ENCODE measurements at places on chromosomes 6 and 20.

- DNase-seq = peak; percentile 69
These were observed 36.4 kb upstream of the SLC17A4 start for GRCh38 chr6:25717866-25718740.

GRCh38 chr6:150596439-150596838 lies 3.2 kb upstream of the PLEKHG1 start:
- no peak for DNase-seq

DNA sequence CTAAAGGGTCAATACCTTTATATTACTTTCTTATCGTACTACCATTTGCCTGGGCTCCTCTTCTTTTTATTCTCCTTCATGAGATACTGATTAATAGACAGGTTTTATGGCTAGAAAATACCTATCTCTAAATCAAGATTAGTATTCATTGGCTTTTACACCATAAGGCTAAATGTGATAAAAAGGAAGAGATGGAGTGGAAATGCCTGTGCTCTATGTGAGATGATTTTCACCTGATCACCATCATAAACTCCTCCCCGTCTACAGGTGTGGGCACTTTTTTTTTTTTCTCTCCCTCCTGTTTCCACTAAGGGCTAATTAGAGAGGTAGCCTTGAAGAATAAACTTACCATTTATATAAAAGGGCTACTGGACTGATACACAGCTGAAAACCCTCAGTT lies at the start of gene GLYATL3:
Gene GLYATL3 (plus strand): TSS at position 301 of the 400 bp plus-strand sequence. CDS start 12,068 bp downstream, outside the sequence.
- no peak for DNase-seq

GRCh38 chr6:136092897-136093296 lies 157.2 kb downstream of the MTFR2 start:
- DNase-seq = no peak

DNA sequence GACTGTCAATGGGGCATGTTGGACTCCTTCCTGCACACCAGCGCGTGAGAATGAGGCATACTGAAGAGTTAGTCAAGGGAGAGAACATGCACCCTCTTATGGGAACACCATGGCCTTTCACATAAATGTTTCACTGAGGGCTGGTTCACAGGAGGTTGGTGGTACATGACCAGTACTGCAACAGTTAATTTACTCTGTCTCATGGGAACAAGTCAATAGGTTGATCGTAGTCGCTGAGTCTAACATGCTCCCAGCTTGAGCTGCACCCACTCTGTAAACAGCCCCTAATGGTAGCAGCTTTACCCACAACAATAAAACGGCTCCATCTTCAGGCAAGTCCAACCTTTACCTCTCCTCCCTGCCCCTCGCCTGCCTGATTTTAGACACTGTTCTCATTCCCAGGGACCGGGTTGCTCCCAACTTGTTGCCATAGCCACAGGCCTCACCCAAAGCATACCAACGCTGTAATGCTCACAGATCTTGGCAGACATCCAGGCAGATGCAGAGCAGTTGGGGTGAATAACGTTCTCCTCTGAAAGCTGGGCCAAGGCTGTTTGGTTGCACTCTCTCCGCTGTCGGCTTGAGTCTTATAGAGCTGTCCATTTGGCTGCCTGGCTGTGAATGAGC lies 111.3 kb downstream of the LY86 start:
- peak; percentile 99 for DNase-seq

- DNase-seq = no peak
These were observed 98.2 kb downstream of the CAP2 start for GRCh38 chr6:17491416-17492142.

GRCh38 chr6:153957394-153957793 lies 81.6 kb upstream of the OPRM1 start:
- no peak for DNase-seq

GRCh38 chr6:17011985-17012384 lies 89.9 kb upstream of the STMND1 start:
- DNase-seq = no peak
